Spinal cord (tissue), 10 donors: ENCODE measurements at places on chromosomes 13 and 19. TPM values are rescaled to one million over a fixed set of nuclear protein-coding genes. Genes with fewer than 3 reads are reported as not detected.

The PPP6R1 gene
- 22.6 TPM for total RNA-seq

The CRX gene
- not detected for total RNA-seq

The ZNF43 gene
- total RNA-seq: 30.5 TPM

The ZNF724 gene
- total RNA-seq: 9.4 TPM

The INAFM1 gene
- total RNA-seq: 9.6 TPM

The C19orf67 gene
- total RNA-seq: not detected

The ZNF91 gene
- 147 TPM for total RNA-seq

The SIGLEC12 gene
- total RNA-seq: 0.06 TPM
